ENCODE measurements at places on chromosomes 2 and 18.

GRCh38 chr2:157986761-157987160 is 110.6 kb upstream of the ACVR1 start:
- DNase-seq: no peak

- DNase-seq: peak; percentile 26
Measured at GRCh38 chr18:46167971-46168370, 63.8 kb downstream of the HAUS1 start.

GRCh38 chr2:212548455-212548819 is 9.8 kb upstream of the ERBB4 start:
- DNase-seq: no peak

GRCh38 chr18:1438458-1438910 is 533.8 kb downstream of the ADCYAP1 start:
- no peak for DNase-seq

All from CD4-positive, alpha-beta T cell treated with Interleukin-10 for 1 hour (primary cell).